ENCODE measurements at places on chromosomes 2 and 18.

DNA sequence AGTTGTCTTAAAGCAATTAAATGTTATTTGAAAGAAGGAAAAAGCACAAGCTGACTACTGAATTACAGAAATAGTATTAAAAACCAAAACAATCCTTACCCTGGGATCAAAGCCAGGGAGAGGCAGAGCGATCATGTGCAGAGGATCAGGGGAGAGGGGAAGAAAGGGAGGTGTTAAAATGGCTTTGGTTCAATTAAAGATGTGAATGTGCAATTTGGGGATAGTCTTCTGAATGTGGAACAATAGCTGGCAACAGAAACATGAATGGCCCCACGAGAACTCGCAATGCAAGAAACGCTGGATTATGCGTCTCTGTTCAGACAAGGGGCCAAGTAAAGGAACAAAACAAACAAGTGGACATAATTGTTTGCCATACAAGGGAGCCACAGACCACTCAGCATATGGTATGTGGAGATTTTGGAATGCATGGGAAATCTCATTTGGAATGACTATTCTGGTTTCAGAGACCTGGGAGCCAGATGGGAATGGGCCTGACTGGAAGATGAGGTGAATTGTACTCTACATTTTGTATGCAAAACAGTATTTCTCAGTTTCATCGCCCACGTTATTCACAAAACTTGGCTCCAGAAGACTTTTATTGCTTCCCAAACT is 155.4 kb downstream of the SLC4A3 start:
- DNase-seq, result peak; percentile 85

GRCh38 chr2:176075481-176075880 is 8.3 kb downstream of the EVX2 start:
- peak; percentile 10 for DNase-seq

GRCh38 chr18:50340078-50340477 is 34.8 kb upstream of the SKA1 start:
- no peak for DNase-seq

DNA sequence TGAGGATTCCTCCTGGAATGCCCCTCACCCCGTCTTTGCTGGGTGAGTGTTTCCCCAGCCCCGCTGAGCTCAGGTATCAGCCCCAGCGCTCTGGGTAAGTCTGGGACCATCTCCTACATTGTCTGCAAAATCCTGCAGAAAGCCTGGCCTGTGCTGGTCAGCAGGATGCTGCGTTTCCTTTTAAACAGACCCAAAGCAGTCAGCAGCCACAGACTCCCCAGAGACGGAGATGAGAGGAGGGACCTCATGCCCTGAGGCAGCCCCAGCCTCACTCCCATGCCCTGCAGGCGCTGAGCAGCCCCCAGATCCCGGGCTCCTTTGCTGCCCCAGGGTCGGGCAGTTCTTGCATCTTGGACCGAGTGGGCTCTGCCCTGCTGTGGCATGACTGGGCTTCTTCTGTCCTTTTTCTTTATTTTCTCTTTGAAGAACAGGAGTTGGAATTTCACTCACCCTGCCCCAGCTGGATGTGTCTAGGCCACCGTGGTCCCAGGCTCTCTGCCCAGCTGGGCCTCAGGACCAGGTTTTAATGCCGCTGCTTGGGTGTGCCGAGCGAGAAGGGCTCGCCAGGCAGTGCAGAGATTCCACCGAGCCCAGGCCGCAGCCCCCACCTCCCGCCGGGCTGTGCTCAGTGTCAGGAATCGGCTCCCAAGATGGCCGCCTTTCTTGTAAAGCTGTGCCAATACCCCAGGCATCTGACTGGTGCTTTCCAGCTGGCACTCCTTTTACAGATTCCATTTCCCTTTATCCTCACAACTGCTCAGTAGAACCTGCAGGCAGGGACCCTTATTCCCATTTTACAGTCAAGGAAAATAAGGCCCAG is 43.6 kb downstream of the ODC1 start:
- DNase-seq, result peak; percentile 38

DNA sequence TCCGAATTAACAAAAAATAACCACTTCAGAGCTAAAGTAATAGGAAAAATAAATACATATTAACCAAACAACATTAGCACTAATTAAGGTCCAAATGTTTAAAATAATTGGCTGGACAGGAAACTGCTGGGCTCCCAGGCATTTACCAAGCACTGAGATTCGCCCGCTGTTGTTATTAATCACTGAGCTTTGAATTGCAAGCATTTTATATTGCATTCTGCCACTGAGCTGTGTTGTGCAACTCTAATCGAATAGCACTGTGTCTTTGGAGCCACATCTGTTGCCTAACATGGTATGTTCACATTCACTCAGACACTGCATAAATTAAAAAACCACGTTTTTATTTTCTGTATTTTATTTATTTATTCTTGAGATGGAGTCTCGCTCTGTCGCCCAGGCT is 88.9 kb downstream of the SOWAHC start:
- DNase-seq, result no peak

DNA sequence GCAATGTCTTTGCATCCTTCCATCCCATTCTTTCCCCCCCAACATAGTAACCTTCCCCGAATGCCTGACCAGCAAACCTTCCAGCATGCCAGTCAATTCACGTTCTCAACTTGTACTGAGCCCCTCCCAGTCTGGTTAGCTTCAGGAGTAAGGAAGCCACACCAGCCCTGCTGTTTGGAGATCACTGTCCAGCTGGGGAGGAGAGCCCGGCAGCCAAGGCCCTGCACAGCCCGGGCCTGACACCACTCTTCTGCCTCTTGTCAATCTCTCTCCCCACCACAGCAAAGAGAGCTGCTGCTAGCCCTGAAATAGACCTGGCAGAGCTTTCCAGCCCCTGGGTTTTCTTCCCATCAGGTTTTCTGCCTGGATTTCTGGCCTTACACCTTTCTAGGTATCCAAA is 185.8 kb upstream of the ID2 start:
- no peak for DNase-seq

DNA sequence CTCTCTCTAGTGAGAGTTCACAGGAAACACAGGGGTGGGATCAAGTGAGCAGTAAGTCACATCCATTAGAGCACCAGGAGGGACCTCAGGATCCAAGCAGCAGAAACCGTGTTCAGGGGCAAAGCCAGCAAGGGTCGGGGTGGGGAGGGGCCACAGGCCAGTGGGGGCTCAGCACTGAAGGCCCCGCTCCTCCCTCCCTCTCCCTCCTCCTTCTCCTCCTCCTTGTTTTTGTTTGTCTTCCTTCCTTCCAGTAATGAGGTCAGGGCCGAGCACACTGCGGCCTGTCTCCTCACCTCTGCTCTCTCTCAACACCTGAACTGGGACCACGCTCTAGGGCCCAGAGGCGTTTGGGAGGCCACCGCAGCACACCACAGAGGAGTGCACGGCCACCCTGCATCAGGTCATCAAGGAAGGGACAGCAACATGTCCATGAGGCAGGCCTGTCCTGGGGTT is 20.9 kb downstream of the MTERF4 start:
- no peak for DNase-seq

GRCh38 chr18:29146068-29146467 is 969.1 kb upstream of the CDH2 start:
- DNase-seq, result no peak

All from muscle of arm (tissue), 14 donors.